NCI-H2227 treated with DMSO at 0.1 percent for 48 hours (cell line): ENCODE measurements at places on chromosomes 7 and 10.

DNA sequence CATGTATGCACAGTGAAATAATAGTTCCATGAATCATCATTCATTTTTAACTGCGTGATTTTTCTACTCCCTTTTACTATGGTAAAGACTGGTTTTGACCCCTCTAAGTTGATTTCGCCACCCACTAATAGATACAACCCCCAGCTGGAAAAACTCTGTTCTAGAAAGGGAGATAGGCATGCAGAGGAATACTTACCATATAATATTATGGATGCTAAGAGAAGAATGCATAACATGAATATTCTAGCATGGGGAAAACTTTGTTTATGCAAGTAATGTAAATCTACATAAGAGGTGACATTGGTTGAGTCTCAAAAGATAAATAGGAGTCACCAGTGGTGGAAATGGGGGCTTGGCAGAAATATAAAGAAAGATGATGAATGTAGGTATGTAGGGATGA, 97.3 kb upstream of the MBL2 start:
- no peak for DNase-seq

GRCh38 chr10:24722131-24722675, 1.5 kb downstream of the ARHGAP21 start:
- DNase-seq: no peak

- DNase-seq: no peak
Observed at GRCh38 chr10:6054884-6055283, 7.3 kb downstream of the IL2RA start.

- no peak for DNase-seq
Observed at GRCh38 chr7:37925620-37926019, 5.2 kb downstream of the EPDR1 start.

DNA sequence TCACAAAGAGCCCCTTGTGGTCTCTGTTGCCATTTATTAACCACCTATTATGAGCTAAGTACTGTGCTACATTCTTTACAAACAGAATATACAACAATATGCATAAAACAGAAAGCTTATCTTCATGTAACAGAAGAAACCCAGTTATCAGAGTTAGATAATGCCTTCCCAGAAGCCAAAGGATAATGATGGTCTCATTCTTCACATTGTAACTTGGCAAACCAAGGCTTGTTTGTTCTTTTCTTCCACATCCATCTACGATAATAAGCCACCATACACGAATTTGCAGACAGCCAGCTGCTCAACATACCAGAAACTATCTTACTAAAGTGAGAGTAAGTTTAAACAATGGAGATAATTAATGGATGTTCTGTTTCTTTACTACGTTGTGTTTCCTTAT, 127.6 kb downstream of the NEBL start:
- no peak for DNase-seq

GRCh38 chr7:13990319-13990983, 985 bp upstream of the ETV1 start:
- DNase-seq: peak; percentile 69

DNA sequence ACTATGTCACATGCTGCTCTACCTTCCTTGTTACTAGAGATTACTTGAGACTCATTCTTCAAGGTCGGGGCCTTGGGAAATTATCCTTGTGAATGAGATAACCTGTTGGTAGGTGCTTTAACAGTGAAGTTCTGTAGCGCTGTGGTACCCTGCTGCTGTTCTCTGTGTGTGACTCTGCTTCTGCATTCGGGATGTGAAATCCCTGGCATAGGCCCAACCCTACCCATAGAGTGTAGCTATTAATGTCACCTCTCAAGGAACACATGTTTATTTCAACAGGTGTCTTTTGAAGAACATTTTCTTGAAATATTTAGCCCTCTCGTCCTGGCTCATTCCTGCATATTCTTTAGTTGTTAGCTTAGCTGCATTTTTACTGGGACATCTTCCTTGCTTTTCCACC, 41.8 kb upstream of the TMEM236 start:
- DNase-seq: no peak

GRCh38 chr7:43538404-43538771, 44.5 kb upstream of the STK17A start:
- no peak for DNase-seq

GRCh38 chr7:91551377-91552175, 287.3 kb downstream of the FZD1 start:
- DNase-seq: no peak

DNA sequence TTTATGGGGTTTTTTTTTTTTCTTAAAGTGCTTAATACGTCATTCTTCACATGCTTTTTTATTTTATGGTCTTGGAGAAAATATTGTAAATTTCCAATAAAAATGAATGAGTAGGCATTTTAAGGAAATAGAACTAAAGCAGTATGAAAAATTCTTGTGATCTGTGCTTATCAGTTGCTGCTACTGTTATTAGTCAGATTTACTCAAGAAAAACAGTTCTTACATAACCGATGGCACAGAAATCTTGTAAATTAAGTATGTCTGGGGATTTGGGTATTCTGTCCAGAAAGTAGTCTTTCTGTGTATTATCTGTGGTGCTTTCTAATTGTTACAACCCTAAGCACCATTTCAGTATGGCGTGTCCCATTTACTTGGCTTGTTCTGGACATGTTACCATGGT, 64.7 kb downstream of the LRGUK start:
- no peak for DNase-seq

DNA sequence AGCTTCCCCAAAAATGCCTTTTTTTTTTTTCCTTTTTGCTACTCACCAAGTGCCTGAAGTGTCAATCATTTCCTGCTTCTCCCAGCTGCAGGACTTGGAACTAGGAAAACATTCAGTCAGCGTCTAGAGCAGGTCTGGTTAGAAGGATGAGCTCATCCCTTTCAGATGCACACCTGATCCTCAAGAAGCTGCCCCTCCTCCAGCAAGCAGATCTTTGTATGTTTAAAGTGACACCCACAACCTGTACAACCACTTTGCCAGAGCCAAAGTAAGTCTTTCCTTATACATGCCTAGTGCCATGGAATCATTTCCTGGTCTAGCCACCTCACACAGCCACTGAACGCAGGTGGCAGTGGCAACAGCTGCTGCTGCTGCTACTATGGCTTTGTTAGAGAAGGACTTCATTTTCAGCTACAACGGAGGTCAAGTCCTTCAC, 10.4 kb upstream of the USP54 start:
- DNase-seq: peak; percentile 13
